ENCODE measurements at places on chromosomes 3 and 15.

DNA sequence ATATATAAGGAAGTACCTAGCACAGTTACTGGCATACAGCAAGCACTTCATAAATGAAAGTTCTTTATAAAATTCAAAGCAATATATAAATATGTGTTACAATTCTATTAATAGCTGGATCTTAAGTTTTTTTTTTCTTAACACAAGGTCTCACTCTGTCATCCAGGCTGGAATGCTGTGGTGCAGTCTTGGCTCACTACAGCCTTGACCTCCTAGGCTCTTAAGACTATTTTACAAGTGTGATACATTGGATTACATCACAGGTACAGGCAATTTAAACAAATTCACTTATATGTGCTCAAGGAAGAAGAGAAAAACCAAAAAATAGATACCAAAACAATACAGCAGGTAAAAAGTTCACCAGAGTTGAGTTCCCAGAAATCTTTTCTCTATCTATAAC, 60.6 kb downstream of the ZNF280D start:
- DNase-seq, result no peak

GRCh38 chr15:66565741-66566144, at the start of gene LCTL:
Gene LCTL, minus strand, starts transcription at chr15:66565998. Its CDS starts 633 bp downstream, at chr15:66565365.
- DNase-seq, result no peak

DNA sequence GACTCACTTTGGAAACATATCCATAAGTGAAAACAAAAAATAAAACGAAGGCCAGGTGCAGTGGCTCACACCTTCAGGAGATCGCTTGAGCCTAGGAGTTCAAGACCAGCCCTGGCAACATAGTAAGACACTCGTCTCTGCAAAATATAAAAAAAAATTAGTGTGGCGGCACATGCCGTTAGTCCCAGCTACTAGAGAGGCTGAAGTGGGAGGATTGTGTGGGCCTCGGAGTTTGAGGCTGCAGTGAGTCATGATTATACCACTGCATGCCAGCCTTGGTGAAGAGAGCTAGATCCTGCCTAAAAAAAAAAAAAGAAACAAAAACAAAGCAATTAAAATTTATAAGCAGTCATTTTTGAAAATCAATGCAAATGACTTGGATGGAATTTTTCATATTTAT, 54.7 kb upstream of the NANOGP8 start:
- no peak for DNase-seq

DNA sequence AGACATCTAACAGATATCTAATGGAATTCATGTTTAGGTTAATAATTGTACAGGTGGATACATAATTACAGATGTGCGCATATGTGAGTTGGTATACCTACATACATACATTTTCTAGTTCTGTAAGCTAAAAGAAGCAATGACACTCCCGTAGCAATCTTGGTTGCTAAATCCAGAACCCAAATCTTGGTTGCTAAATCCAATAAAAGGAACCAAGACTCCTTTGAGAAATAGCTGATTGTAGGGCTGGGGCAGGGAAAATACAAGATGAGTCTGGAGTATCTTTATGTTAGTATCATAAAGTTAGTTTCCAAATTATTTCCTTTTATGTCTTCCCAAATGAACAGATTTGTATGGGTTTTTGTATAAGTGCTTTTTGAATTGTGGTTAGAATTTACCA, 135.2 kb downstream of the TMCC1 start:
- DNase-seq, result no peak

DNA sequence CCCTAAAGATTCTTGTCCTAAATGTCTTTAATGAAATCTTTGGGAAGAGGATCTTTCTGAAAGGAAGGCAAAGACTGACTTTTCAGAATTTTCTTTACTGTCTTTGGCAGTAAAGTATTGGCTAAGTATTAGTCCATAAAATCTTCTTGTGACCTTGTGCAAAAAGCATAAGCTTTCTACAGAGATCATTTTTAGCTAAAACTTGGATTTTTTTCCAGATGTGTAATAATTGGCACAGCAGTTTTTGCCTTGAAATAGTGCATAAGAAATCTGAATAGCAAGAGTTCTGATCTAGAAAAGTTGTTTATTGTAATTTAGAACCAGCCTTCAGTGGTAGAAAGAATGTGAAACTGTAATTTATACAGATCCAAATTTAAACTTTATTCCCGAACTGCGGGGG, 122.8 kb upstream of the CGNL1 start:
- DNase-seq, result no peak

DNA sequence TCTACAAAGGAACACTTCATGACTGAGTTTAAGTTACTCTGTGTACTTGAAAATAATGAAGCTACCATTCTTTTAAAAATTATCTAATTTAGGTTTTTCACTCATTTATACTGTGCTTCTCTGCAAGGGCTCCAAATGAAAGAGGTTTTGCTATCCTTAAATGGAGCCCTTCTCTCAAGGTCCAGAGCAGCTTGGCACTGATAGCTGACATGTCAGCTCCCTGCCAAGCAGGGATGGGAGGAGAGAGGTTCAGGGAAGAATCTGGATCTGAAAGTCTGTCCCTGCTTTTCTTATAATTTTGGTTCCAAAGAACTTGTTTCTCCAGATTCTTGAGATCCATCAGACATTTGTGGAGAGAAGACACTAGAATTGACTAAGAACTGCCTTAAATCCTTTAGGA, 39.1 kb downstream of the MRPS11 start:
- no peak for DNase-seq

DNA sequence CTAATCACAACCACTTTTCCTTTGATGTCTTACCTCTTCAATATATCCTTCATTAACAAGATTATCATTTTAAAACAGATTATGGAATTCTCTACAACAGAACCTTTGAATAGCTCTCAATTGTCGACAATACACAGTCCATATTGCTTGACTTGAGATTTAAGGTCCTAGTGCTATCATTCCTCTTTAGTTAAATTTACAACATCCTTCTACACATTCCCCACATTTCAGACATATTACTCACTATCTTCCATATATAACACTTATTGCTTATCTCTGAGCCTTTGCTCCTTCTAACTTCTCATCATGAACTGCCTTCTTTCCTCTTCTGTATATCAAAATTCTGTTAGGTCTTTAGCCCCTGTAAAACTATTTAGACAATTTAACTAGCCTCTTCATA, 247.0 kb downstream of the STXBP5L start:
- DNase-seq, result no peak

- no peak for DNase-seq
Measured at GRCh38 chr3:4821338-4821737, 157.9 kb upstream of the BHLHE40 start.

DNA sequence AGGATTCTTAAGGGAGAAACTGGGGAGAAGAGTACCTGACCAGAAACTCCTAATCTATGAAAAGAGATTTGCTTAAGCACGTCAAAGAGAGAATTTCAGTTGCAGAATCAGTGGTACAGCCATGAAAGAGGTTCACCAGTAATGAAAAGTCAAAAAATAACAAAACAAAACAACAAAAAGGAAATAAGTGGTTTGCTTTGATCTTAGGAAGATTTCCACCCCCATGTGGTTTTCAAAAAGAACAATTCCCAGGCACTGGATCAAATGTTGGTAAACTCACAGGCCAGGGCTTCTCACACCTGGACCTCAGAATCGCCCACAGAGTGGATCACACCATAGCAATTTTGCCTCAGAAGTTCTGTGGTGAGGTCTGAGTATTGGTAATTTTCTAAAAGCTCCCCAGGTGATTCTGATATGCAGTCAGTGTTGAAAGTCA, 67.5 kb downstream of the TMEM39A start:
- no peak for DNase-seq

DNA sequence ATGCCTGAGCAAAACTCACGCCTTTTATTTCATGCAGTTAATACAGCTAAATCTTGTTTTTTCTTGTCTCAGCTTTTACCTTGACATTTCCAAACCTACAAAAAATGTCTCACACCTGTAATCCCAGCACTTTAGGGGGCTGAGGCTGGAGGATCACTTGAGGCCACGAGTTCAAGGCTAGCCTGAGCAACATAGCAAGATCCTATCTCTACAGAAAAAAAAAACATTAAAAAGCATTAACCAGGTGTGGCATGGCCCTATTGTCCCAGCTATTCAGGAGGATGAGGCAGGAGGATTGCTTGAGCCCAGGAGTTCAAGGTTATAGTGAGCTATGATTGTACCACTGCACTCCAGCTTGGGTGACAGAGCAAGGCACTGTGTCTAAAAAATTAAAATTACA, 3.9 kb upstream of the TMEM212 start:
- no peak for DNase-seq

GRCh38 chr15:74302821-74303359, 64.6 kb downstream of the CYP11A1 start:
- DNase-seq, result peak; percentile 47

DNA sequence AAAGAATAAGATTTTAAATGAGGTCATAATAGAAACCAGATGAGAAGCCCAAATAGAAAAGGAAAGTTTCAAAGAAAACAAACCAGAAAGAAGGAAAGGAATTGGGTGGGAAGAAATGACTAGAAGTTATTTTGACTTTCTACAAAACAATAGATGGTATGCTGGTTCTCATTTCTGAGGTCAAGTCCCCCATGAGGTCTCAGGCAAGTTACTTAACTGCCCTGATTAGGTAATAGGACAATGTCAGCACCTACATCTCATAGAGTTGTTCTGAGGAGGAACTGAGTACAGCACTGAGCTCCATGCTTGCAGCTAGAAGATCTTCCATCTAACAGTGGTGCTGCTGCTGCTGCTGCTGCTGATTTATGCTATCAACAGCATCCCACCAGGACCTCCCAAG, 185.9 kb downstream of the ERC2 start:
- DNase-seq, result no peak

- DNase-seq, result no peak
Measured at GRCh38 chr3:34150992-34151391, 352.6 kb downstream of the PDCD6IP start.

- DNase-seq, result no peak
Measured at GRCh38 chr15:59532770-59533379, 78.7 kb upstream of the GCNT3 start.

- DNase-seq, result no peak
Measured at GRCh38 chr15:98787936-98788757, 139.8 kb downstream of the IGF1R start.

- DNase-seq, result no peak
Measured at GRCh38 chr15:57297163-57297593, 79.1 kb upstream of the CGNL1 start.

DNA sequence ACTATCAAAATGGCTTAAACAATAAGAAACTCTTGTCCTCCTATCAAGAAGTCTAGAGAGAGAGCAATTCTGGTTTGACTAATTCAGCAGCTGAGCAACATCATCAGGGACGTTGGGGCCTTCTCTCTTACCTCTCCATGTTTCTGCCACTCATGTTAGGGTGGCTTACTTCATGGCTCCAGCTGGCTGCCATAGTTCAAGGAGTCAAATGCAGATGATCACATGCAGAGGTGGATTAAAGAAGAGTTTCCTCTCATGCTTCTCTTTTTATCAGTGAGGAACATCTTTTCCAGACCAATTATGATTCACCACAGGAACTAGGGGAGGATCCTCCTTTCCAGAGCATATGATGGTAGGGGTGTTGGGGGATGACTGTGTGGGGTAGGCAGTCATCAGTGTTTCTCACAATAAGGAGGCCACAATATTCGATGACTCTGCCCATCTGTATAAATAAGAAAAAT, 45.5 kb downstream of the NEK11 start:
- DNase-seq, result no peak

- no peak for DNase-seq
Measured at GRCh38 chr15:58217460-58217859, 79.3 kb downstream of the AQP9 start.

- DNase-seq, result no peak
Measured at GRCh38 chr15:37902126-37902525, 32.3 kb upstream of the TMCO5A start.

GRCh38 chr3:186825294-186825821, 17.2 kb upstream of the ADIPOQ start:
- no peak for DNase-seq

- no peak for DNase-seq
Measured at GRCh38 chr3:89227218-89227617, 119.8 kb downstream of the EPHA3 start.

- DNase-seq, result no peak
Measured at GRCh38 chr15:86009727-86010126, 69.9 kb upstream of the AGBL1 start.

GRCh38 chr3:151112731-151113130, 27.3 kb downstream of the MED12L start:
- no peak for DNase-seq

DNA sequence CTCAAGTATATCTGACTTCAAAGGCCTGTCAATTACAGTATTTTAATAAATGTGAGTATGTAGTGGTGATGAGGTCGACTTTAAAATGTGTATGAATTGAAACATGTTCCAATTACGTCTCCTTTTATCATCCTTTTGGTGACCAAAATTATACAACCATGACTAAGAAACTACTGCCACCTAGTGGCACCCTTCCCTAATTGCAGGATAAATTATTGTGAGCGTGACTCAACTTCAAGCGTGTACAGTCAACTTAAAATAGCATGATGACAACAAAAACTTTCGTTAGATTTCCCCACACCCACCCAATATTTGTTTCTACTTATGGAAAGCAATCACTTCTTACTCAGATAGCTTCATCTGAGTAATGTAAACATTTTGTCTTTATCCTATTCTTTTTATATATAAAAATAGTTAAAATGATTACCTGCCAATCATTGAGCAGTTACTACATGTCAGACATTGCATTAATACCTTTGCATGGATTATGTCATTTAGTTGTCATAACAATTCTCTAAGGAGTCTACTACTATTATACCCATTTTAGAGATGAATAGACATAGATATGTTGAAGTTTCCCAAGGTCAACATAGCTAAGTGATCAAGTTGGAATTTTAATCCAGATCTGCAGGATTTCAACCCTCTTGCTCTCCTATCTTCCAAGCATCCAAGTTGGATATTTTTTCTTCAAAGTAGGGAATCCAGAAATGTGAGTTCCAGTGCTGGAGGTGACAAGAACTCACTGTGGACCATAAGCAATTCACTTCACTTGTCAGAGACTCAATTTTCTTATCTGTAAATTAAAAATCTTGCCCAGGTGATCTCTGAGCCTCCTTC, 106.0 kb downstream of the MEX3B start:
- no peak for DNase-seq

- no peak for DNase-seq
Measured at GRCh38 chr15:77409259-77410156, 10.4 kb downstream of the PEAK1 start.

DNA sequence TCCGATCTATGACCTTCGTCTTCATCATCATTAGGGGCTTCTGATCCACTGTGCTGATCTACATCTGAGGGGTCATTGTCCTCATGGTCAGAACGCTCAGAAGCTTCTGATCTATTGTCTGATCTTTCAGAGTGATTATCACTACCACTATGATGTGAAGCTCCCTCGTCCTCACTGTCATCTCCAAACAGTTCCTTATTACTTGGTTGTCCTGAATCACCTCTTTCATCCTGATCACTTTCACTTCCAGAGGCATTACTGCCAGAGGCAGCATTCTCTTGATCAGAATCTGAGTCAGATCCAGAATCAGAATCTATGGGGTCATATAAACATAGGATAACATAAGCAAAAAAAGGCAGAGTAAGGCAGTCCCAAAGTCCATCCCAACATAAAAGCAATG, 5.4 kb downstream of the LEO1 start:
- no peak for DNase-seq

Measured in heart right ventricle (tissue), 16 donors.